ENCODE measurements at places on chromosomes 5 and 9.

DNA sequence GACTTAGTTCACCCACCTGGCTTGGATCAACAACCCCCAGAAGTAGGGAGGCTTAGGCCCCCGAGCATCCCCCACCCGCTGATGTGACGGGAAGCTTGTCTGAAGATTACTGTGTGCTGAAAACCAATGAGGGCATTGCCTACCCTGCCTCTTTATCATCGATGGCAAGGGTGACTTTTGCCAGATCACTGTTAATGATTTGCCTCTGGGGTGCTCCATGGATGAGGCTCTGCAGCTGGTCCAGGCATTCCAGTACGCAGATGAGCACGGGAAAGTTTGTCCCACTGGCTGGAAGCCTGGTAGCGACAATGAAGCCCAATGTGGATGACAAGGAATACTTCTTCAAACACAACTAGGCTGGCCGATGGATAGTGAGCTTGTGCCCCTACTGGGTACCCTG, 22.0 kb downstream of the RUFY1 start:
- DNase-seq, result no peak

- no peak for DNase-seq
Observed at GRCh38 chr5:142192286-142193113, 83.9 kb downstream of the NDFIP1 start.

- no peak for DNase-seq
Observed at GRCh38 chr5:124744170-124744971, 2.1 kb downstream of the ZNF608 start.

DNA sequence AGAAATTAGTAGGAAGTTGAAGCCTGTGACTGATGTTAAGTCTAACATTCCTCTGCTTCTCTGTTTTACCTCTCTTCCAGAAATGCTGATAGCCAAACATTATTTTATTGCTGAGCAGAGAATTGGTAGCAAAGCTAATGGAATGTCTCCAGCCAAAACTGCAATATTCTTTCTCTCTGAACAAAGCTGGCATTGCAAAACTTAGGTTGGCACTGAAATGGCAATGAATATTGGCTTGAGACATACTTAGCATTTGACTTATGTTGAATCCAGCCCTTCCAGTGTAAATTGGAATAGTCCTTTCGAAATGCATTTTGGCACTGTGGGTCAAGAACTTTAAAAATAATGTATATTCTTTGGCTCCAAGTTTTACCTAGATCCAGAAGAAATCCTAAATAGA, 21.1 kb downstream of the FAF2 start:
- DNase-seq, result no peak

GRCh38 chr5:127431977-127432585, 85.4 kb upstream of the PRRC1 start:
- no peak for DNase-seq

- DNase-seq, result no peak
Observed at GRCh38 chr9:22108581-22109370, 99.7 kb upstream of the CDKN2B start.

DNA sequence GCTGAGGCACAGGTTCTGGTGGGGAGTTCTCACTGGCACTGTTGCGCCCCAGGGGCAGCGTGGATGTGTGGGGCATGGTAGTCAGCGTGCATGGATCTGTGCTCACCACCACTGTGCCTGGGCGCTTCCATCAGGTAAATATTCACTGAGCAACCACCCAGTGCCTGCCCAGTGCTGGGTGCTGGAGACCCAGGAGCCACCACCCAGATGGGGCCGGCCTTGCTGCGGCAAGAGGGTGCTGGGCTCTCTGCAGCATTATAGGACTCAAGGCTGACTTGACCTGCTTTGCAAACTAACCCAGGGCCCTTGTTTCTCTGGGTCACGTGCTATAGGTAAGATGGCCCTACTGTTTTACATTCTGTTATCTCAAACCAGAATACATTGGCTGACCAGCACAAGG, 60.5 kb downstream of the DAP start:
- DNase-seq, result no peak

DNA sequence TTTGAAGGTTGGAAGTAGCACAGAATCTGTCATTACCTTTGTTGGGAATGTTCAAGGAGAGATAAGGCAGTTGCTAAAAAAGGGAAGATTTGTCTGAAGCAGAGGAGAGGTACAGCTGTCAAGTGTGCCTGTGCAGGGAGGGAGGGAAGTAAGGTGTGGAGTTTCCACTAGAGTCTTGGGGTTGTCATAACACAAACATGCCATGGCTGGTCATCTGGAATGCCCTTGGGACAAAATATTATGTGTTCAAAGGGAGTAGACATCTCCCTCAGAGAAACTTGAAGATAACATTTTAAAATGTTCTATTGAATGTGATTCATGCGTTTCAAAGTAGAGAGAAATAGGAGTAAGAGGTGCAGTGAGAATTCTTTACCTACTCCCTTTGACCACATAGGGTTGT, 95.0 kb downstream of the MUSK start:
- no peak for DNase-seq

- DNase-seq, result no peak
Observed at GRCh38 chr9:89815061-89815902, 210.5 kb downstream of the GADD45G start.

DNA sequence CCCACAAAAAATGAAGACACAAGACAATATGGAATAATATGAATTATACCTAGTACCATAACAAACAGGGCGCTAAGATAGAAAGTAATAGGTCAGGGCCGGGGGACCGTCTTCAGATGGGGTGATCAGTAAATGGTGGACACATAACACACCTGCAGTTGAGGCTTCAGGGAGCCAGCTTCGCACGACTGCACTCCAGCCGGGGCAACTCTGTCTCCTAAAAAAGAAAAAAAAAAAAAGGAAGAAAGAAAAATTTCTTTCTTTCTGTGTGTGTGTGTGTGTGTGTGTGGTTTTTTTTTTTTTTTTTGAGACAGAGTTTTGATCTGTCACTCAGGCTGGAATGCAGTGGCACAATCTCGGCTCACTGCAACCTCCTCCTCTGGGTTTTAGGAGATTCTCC, 75.0 kb upstream of the HSPA9 start:
- DNase-seq, result no peak

GRCh38 chr5:132000241-132000490, 11.3 kb downstream of the ACSL6 start:
- no peak for DNase-seq

DNA sequence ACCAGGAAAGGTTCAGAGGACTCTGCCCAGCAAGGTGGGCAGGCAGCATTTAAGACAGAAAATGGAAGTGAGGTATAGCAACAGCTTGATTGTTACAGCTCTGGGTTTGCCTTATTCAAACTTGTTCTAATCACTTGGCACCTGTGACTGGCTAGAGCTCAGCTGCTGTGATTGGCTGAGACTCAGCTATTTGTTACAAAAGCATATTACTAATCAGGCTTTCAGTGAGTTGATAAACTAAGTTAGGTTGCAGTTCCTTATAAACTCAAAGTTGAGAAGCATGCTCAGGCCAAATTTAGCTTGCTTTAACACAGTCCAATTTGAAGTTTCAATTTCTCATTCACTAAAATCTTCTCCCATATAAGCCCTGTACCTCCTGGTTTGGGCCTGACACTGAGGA, 56.3 kb downstream of the GDA start:
- DNase-seq, result no peak

GRCh38 chr5:523441-524222, 617 bp downstream of the SLC9A3 start:
- no peak for DNase-seq

- DNase-seq, result no peak
Observed at GRCh38 chr9:24614070-24614469, 68.4 kb upstream of the IZUMO3 start.

GRCh38 chr5:82397741-82398320, 119.7 kb upstream of the RPS23 start:
- DNase-seq, result no peak

DNA sequence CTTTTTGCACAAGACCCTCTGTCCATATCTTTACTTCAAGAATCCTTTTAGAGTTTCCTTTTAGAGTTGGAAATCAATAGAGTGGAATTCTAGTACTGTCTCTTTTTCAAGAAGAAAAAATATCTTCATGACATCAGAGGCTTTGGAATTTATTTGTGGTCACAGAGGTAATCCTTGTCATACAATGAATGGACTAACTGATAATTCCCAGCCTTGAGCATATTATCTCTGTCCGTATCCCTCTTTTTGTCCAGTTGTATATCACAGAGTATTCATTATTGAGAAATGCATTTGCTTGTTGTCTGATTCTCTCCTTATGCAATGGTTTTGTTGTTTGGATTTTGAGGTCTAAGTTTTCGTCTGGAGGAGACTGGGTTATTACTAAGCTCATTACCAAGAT, 82.0 kb upstream of the HAPLN1 start:
- no peak for DNase-seq

- no peak for DNase-seq
Observed at GRCh38 chr5:3535414-3536211, 60.0 kb upstream of the IRX1 start.

GRCh38 chr5:126351153-126351552, 72.1 kb upstream of the GRAMD2B start:
- no peak for DNase-seq

DNA sequence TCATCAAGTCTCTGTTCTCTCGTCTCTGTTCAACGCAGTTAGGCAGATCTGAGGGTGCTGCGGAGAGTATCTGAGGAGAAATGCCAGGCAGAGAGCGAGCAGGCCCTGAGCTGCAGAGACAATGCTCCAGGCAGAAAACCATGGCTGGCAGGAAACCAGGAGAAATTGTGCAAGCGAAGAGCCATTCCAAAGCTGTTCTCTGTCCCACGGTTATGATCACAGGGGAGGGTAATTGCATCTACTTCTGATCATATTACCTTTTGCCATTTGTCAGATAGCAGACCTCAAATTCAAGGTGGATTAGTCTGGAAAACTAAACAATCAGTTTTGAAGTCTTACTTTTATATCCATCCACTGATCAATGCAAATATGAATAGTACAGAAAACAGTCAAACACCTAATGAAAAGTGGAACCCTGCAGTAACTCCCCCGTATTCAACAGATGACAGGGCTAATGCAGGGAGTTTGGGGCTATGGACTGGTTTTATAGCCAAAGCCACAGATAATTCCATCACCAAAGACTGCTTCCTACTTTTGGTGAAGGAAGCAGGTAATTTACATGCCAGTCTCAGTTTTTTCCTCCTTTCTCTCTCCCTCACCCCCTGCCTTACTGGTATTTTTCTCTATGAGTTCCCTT, 228.0 kb downstream of the DCP2 start:
- no peak for DNase-seq

- no peak for DNase-seq
Observed at GRCh38 chr9:79080536-79080935, 491.2 kb upstream of the TLE4 start.

- DNase-seq, result no peak
Observed at GRCh38 chr9:122322553-122322952, 48.3 kb upstream of the PTGS1 start.

DNA sequence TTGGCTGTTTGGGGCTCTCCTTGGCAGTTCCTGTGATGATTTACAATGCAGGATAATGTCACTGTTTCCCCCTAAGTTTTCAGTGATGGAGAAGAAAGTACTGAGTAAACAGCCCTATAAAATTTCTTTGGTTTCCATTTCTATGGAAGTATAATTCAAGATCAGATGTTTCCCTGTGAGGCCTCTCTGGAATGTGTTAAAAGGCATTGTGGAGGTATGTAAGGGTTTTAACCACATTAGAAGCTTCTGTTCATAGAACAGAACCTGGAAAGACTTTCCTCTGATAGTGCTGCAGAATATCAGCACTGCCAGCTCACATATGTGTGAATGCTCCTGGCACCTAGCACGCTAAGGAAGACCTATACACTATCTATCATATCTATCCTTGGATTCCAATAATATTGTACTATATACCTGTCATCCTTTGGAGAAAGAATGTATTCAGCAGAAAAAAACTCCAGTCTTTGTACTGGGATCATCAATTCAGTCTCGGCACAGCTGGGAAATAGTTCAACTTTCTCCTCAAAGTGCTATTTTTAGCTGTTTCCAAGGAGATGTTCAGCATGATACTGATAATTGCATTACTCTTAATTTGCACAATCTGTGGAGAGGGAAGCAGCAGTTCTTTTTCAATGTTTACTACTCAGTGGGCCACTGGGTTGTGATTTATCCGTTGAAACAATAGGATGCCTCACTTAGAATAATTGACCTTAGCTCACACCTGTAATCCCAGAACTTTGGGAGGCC, 21.9 kb downstream of the TTC1 start:
- no peak for DNase-seq

DNA sequence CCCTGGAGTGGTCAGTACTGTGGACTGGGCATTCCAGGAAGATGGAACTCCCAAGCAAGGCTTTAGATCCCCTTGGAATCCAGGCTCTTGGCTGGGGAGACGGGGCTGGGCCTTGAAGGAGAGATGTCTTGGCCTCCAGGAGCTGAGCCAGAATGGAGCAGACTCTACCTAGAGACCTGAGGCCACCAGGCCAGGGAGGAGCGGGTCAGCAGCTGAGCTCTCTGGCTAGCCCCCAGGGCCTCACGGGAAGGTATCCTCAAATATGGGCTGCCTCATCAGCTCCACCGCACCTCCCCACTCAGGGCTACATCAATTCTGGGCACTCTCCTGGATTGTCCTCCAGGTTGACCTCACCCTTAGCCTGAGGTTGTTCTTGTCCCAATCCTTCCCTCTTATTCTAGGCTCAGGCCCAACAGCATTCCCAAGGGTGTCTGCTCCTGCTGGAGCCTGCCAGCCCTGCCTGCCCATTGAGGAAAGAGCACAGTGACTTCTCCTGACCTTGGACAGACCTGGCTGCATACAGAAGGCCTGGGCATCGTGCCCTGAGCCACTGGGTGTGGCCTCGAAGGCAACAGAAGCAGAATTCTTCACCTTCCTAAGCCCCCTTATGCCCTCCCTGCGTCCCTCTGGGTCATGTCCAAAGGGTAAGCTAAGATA, 3.0 kb upstream of the PDLIM4 start:
- DNase-seq, result no peak

GRCh38 chr5:125446986-125447385, 700.5 kb upstream of the ZNF608 start:
- no peak for DNase-seq

GRCh38 chr9:111940697-111941096, 44.1 kb downstream of the UGCG start:
- no peak for DNase-seq

DNA sequence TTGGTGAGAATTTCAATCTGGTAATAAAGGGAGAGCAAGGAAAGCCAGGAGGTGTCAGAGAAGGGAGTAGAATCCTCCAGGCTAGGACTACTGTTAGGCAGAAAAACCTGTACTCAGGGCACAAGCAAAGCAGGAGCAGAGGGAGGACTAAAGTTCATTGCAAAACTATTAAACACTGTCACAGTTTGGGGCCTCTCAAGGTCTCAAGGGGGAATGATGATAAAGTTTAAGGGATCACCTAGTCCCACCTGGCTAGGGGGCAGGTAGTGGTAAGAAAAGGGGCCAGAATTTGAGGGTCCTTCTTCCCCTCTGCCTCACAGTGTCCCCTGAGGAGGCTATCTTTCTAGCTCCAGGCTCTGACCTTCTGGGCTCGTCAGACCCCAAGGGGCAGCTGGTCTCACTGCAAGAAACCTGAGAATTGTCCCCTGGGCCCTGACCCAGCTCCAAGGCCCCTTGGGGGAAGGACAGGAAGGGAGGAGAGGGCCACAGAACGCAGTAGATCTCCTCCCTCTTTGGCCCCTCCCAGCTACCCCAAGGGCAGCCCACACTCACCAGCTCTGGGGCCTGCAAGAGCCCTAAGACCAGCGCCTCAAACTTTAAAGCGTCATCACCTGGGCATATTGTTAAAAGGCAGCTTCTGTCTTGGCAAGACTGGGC, 974 bp downstream of the CCDC69 start:
- DNase-seq, result no peak

All from stimulated activated CD4-positive, alpha-beta T cell treated with anti-CD3 and anti-CD28 coated beads, TNF-alpha, amount 100 ng/mL, for 48 hours (primary cell).